ENCODE measurements at places on chromosomes 7 and 10.

GRCh38 chr10:21926949-21927348 is 76.6 kb downstream of the DNAJC1 start:
- peak; percentile 22 for DNase-seq

DNA sequence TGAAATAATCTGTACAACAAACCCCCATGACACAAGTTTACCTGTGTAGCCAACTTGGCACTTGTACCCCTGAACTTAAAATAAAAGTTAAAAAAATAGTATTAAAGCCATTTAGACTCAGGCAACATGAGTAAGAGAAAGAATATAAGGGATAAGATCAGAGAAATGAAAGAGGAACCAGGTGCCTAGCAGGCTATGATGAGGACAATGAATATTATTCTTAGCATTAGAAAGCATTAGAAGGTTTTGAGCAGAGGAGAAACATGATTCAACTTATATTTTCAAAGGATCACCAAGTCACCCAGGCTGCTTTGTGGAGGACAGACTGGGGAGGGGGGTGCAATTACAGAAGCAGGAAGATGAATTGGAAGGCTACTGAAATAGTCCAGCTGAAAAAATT is 48.1 kb upstream of the TES start:
- DNase-seq = no peak

DNA sequence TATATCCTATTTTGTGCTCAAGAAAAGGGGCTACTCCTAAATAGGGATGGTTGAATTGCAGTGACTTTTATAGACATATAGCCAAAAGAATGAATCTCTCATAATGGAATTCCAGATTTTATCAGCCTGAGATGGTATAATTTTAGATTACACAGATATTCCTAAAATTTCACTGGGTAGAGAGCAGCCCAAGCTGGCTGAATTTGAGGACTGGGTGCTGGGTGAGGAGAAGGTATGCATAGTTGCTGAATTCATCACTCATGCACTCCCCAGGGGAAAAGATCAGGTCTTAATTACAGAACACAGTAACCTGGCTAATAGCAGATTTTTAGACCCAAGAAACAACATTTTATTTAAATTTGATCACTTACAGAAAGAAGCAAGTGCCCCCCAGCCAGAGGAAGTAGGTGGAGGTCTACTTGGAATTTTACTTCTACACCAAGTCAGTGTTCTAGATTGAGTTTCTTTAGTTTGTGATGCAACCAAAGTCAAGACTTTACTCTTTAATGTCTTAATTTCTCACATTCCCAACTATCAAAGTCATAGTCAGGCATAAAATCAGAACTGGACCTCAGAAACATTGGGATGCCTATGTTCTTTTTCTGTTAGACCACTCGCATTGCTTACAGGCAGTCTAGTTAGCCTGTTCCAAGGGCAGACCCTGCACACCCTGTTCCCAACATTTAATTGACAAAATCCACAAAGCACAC is 337.4 kb upstream of the PODXL start:
- DNase-seq = no peak

GRCh38 chr7:45199506-45199905 is 41.9 kb downstream of the RAMP3 start:
- DNase-seq = no peak

- no peak for DNase-seq
Measured at GRCh38 chr7:41156268-41156667, 546.6 kb downstream of the INHBA start.

DNA sequence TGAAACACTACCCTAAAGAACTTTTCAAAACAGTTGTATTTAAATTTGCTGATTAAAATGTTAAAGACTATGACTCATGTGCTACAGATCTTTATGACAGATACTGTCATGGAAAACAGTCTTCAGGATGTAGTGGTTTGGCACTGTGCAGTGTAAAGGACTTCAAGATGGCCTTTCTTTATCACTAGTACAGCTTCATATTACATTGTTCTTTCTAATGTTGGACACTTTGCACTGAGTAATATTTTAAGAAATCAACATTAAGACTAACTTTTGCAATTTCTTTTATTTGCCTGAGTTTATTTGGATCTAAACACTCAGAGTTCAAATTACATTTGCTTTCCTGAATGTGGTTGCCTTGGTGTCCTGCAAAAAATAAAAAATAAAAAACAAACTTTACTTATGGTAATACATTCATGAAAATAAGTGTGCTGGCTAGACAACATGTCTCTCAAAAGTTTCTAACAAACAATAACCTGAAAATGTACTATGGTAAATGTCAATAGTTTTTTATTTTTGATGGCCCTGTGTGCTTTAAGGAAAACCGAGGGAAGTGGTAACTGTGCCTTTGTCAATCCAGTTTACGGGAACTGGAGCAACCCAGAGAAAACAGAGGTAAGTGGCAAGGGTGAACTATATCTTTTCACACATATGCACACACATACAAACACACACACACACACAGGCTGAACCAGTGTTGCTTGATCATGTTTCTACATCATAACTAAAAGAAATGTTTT is 85.9 kb upstream of the PLXDC2 start:
- no peak for DNase-seq

GRCh38 chr7:10412422-10413019 is 561.2 kb upstream of the PHF14 start:
- DNase-seq = peak; percentile 44

GRCh38 chr10:125816548-125816947 is 6.5 kb downstream of the UROS start:
- DNase-seq = no peak

- no peak for DNase-seq
Measured at GRCh38 chr10:58706836-58707235, 194.2 kb downstream of the BICC1 start.

- DNase-seq = no peak
Measured at GRCh38 chr7:31981874-31982390, 88.3 kb downstream of the PDE1C start.

DNA sequence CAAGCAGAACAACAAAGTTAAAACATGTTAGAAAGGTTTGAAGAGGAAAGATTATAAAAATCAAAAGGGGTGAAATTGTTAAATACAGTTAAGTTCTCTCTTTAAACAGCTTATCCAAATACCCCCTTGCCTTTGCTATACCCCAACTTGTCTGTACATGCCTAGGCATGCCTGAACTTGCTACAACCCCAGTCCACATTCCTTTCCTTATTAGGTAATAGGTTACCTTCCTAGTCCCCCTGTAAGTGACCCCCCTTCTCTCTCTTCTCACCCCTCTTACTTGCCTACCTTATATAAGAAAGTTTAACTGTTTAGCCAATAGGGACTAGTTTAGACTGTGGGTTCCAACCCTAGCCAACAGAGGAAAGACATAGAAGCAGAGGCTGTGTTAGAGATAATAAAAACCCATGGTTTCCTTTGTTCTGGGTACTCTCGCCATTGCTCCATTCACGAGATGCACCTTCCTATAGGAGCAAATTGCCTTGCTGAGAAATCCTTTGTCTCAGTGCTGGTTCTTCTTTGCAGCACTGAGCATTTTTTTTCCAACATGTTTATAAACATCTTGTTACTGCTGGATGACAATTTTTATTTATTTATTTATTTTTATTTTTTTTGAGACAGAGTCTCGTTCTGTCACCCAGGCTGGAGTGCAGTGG is 282.2 kb upstream of the GALNT17 start:
- DNase-seq = no peak

GRCh38 chr7:125773113-125773785 is 843.6 kb upstream of the POT1 start:
- no peak for DNase-seq

GRCh38 chr10:2745666-2746065 is 321.7 kb upstream of the PFKP start:
- DNase-seq = no peak

GRCh38 chr7:5559576-5560240 is 136.1 kb upstream of the TNRC18 start:
- no peak for DNase-seq

- DNase-seq = no peak
Measured at GRCh38 chr7:29574659-29575058, 11.0 kb downstream of the PRR15 start.

- DNase-seq = no peak
Measured at GRCh38 chr10:128557149-128557710, 431.0 kb upstream of the MKI67 start.

GRCh38 chr7:77797734-77798393 is 370 bp downstream of the TMEM60 start:
- no peak for DNase-seq

- DNase-seq = no peak
Measured at GRCh38 chr7:122717356-122718089, 14.8 kb upstream of the RNF148 start.

GRCh38 chr7:78226059-78226719 is 427.6 kb downstream of the PHTF2 start:
- DNase-seq = peak; percentile 30

DNA sequence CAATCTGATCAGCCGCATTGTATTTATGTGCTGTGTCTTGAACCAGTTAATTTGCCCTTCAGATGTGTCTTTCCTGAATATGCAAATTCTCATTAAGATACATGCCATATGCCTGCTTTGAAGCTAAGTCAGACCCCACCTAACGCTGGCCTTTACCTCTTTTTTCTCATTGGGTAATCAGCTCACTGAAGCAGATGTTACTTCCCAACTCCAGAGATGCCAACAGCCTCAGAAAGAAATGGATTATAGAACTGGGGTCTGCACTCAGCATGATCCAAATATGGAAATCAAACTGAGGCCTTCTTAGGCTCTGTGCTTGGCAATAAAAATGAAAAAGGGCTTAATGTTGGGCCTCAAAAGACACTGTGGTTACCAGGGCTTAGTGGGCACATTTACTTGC is 113.9 kb downstream of the FZD1 start:
- DNase-seq = no peak

- no peak for DNase-seq
Measured at GRCh38 chr7:4270941-4271715, 411.0 kb upstream of the FOXK1 start.

DNA sequence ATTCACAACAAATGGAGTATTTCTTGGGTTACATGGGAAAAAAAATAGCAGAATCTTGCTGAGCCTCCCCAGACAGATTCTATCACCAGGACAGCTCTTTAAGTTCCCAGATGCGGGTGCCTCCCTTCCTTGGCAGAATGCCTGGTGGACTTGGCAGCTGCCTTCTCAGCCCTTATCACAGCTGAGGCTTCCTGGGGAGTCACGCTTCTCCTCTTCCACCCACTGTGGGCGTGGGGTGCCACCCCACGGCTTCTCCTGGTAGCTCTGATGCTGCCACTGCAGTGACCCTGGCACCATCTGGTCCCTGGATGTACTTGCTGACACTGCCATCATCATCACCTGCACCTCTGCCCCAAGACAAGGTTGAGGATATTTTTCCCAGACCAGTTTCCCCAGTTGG is 16.2 kb upstream of the NME8 start:
- no peak for DNase-seq

- no peak for DNase-seq
Measured at GRCh38 chr10:103775776-103776175, 79.6 kb downstream of the SH3PXD2A start.

DNA sequence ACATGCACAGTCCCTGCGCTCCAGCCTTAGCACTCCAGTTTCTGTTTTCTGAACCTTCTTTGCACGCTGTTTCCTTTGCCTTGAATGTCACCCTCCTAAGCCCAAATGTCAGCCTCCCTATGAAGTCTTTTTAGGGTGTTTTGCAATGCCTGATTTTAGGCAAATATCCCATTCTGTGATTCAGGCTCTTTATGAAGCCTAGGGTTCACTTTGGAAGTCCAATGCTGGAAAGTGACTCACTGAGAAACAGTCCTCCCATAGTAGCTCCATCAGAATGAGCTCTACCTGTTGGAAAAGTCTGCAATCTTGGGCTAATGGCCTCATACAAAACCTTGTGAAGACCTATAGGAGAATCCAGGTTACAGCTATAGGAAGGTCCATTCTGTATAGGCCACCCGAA is 5.3 kb downstream of the LAMB4 start:
- no peak for DNase-seq

- no peak for DNase-seq
Measured at GRCh38 chr10:30170146-30170545, 110.8 kb upstream of the JCAD start.

DNA sequence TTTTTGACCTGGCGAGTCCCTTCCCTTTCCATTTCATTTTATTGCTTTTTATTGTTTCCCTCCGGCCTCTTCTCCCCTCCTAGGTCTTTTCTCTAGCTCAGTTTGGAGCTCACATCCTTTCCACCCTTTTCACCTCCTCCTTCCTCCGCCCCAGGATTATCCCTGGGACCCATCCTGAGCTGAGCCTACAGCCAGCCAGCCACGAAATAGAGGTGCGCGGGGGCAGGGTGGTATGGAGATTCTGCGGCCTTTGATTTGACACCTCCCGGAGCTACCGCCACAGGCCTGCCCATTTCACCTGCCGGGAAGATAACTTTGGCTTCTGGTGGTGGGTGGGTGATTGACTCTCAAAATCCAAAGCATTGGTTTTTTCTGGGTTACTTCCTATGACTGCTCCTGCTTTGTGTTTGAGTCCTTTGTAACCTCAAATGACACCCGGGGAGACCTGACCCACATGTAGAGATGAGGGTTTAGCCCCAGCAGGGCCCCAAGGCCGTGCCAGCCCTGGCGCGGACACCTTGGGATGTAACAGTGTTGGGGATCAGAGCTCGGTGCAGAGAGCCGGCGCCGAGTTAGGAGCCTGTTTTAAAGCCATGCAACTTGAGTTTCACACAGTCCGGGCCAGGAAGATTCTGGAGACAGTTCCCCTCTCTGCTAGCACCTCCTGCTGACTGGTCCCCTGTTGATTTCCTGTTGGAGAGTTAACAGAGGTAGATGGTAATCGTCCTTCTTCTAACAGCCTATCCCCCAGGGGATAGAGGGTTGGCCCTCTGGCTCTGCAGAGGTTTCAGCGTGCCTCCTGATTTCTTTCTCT is 1.5 kb downstream of the DUSP5 start:
- peak; percentile 77 for DNase-seq

- DNase-seq = no peak
Measured at GRCh38 chr7:21914671-21915070, 31.0 kb downstream of the CDCA7L start.

- no peak for DNase-seq
Measured at GRCh38 chr7:155578016-155578415, 31.7 kb upstream of the CNPY1 start.

- no peak for DNase-seq
Measured at GRCh38 chr10:124035928-124036558, 57.4 kb downstream of the CHST15 start.

- DNase-seq = no peak
Measured at GRCh38 chr10:118734475-118734874, 20.3 kb downstream of the CACUL1 start.

- DNase-seq = no peak
Measured at GRCh38 chr10:72020914-72021809, 57.0 kb downstream of the CHST3 start.

- DNase-seq = no peak
Measured at GRCh38 chr10:6229290-6229689, 26.6 kb downstream of the PFKFB3 start.

GRCh38 chr7:20738518-20739481 is 47.9 kb downstream of the SP8 start:
- no peak for DNase-seq

GRCh38 chr7:27088002-27088922 is 7.5 kb downstream of the HOXA1 start:
- DNase-seq = no peak

- DNase-seq = peak; percentile 88
Measured at GRCh38 chr7:25261545-25262140, 33.4 kb upstream of the NPVF start.
